ENCODE measurements at places on chromosomes 11 and 22.

DNA sequence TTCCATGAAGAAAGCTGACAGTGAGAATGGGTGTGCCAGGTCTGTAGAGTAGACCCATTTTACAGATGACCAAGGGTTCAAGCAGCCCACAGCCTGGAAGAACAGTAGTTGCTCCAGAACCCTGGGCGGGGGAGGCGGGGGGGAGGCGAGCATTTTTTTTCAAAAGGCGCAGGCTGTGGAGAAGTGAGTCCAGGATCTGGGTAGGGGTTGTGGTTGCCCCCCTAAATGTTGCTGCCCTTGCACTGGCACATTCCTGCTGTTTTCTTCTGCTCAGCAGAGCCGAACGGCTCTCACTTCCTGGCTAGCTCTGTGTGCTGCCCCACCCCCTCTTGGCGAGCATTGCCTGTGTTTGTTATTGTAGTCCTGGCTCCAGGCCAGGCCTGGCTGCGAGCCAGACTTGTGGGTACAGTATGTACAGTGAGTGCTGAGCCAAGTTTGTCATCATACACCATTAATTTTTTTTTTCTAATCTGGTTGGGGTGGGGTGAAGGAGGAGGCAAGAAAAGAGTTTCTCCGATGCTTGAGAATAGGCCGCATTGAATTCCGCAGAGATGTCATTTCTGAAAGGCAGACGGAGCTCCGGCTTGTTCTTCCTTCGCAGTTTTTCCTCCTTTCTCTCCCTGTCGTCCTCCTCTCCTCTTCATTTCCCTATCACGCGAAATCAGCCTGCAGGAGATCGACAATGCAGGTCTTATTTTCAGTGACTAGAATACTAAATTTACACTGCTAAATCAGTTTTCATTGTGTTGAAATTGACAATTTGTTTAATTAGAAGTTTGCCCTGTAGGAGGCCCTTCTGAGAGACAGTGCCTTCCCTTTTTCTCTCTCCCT, 100.5 kb downstream of the ZBTB16 start:
- peak; percentile 55 for DNase-seq

- DNase-seq = no peak
These were observed 19.0 kb upstream of the MYH9 start for GRCh38 chr22:36406721-36407120.

GRCh38 chr11:133801356-133801755, 44.0 kb downstream of the SPATA19 start:
- no peak for DNase-seq

- no peak for DNase-seq
These were observed 302.4 kb downstream of the MN1 start for GRCh38 chr22:27499121-27499520.

- no peak for DNase-seq
These were observed 592.9 kb downstream of the TBC1D22A start for GRCh38 chr22:47355388-47355725.

GRCh38 chr22:17876306-17876831, 102.1 kb upstream of the BID start:
- no peak for DNase-seq

DNA sequence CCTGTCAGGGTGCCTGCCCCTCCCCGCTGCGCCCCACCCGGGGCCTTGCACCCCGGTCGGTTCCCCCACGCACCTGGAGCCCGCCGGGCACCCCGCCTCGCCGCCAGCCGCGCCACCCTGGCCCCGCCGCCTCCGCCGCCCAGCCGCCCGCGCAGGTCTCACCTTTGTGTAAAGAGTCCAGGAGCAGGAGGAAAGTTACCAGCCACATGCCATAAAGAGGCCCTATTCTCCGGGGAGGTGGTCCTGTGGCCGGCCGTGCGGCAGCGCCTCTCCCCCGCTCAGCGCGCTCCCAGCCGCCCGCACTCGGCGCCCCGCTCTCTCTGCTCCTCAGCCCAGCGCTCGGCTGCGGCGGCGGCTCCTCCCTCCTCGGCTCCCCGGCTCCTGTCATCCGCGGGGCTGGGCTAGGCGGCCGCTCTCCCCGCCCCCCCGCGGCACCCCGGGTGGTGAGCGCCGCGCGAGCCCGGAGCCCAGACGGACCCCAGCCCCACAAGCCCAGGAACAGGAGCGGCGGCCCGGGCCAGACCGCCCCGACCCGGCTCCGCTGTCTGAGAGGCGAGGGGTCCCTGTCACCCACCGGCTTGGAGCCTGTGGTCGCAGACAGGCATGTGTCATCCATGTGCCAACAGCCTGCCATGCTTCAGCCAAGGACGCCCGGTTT, at the start of gene DSCAML1:
DSCAML1 (minus strand) TSS at position 345 of the 658 bp plus-strand sequence; CDS start at position 208, 137 bp downstream.
- DNase-seq = peak; percentile 75
